ENCODE measurements at places on chromosomes 3 and 15.
A peak's percentile ranks its signal among the peaks of the same experiment; 100 is the strongest.

DNA sequence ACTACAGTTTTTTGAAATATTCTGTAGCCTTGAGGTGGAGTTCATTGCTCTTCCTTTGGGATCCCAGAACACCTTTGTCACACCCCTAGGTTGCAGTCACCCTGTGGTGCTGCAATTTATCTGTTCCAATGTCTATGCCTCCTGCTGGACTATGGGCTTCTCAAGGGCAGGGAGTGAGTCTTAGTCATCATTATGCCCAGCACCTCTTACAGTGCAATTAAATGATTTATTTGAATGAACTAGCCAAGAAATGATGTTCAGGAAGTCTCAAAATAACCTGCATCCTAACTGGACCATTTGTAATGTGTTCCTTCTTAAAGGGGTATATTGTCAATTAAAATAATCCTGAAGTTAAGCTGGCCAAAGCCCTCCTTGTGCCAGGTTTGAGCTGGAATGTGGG is 28.5 kb downstream of the SHC4 start:
- no peaks in the 10 kb centered on the region for H3K27me3 ChIP-seq
- no peak for DNase-seq
- H3K36me3 ChIP-seq, result no peaks in the 10 kb centered on the region

DNA sequence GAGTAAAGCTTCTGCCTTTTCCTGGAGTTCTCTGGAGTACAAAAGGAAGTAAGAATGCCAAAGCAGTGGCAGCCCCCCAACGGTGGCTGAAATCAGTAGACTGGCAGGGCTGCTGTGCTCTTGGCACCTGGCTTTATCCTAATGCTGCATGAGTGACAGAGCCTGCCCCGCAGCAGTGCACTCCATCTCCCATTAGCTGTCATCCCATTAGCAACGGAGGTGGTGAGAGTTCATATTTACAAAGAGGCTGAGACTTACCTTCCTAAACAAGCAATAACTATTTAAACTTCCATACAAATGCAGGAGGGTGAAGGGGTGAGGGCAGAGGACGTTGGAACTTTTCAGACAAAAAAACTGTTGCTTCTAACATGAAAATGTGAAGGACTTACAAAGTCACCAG is 51.9 kb downstream of the SERPINI1 start:
- H3K27ac ChIP-seq, result no peak overlapping the region
- H3K27me3 ChIP-seq, result no peaks in the 10 kb centered on the region
- no peaks in the 10 kb centered on the region for H3K36me3 ChIP-seq
- H3K4me3 ChIP-seq, result no peak overlapping the region
- H3K4me1 ChIP-seq, result no peaks in the 10 kb centered on the region

DNA sequence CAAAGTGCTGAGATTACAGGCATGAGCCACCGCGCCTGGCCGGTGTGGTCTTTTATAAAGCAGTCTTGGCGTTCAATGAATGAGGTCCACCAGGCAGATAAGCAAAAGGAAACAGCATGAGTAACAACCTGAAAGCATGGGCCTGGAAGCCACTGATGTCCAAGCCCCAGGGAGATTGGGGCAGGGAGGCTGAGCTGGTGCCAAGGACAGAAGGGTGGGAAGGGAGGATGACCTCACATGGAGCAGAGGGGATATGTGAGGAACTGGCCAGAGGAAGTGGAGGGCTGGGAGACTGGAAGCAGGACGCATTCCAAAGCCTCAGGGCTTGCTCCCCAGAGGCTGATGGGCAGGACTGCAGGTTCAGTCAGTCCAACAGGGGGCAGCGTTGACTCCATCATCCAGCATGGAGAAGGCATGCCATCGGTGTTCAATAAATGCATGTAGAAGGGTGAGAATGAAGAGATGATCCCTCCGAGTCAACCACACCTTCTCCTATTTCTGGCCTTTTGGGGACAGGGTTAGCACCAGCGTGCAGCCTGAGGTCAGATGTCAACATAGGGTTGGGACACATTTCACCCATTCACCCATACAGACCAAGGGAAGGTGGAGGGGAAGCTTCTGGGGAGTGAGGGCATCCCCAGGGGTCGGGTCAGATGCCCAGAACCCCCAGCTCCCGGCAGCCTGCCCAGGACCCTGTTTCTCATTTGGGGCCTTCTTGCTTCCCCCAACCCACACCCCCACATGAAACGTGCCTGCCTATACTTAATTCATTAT is 14.8 kb downstream of the MYL3 start:
- DNase-seq, result no peak
- H3K4me1 ChIP-seq, result peaks cover 21% of the 10 kb centered on the region
- H3K4me3 ChIP-seq, result no peak overlapping the region
- H3K27me3 ChIP-seq, result no peaks in the 10 kb centered on the region
- H3K27ac ChIP-seq, result no peak overlapping the region

DNA sequence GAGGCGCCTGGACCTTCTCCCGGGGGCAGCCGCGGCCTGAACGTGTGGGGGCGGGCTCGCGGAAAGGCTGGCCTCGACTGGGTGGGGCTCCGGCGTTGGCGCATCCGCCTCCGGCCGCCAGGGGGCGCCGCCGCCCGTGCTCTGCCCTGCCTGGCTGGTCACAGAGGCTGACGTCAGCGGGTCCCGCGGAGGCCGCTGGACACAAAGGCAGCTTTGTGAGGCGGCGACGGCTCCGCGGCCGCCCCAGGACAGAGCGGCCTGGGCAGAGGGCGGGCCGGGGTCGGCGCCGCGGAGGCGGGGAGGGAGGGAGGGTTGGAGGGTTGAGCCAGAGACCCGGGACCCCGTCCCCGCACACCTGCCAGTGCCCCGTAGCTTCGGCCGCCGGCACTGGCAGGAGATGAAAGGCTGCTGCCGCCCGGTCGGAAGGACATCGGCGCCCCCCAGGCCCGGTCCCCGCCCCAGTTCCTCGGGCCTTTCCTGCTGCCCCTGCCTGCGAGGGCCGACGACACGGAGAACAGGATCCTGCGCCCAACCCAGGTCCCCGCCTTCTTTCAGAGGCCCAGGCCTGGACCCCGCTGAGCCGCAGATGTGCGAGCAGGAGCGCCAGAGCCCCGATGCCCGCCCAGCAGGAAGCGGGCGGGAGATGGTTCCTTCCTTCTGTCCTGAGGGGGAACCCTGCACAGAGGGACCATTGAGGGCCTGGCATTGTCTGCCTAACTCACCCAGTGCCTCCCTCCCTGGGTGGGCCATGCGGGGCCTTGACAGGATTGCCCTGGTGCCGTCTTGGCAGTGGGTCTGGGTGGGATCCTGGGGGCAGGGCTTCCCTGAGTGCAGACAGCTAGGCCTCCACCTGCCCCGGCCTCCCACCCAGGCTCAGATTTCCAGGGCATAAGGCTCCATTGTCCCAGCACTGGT is 8.7 kb upstream of the SEMA3B start:
- peaks cover 27% of the 10 kb centered on the region for H3K36me3 ChIP-seq
- H3K4me3 ChIP-seq, result peak overlapping the region; percentile 72
- peak; percentile 94 for DNase-seq

DNA sequence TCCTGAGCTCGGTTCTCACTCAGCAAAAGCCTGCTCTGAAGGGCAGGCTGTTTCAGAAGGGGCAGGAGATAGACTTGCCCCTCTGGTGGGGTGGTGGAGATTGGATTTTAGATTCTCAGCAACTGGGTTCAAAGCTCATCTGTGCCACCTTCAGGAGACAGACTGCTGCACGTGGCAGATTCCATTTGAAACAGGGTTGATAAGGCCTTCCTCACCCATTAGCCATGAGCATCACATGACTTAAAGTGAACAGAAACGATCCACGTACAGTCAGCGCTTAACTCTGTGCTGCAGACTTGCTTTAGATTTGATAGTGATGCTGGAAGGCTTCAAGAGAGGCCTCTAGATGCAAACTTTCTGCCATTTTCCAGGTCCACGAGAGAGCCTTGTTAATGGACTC is 35.0 kb upstream of the MGLL start:
- H3K27ac ChIP-seq, result no peak overlapping the region
- no peak overlapping the region for H3K4me3 ChIP-seq
- H3K27me3 ChIP-seq, result no peaks in the 10 kb centered on the region
- no peaks in the 10 kb centered on the region for H3K4me1 ChIP-seq

GRCh38 chr3:126342211-126342610 is 15.0 kb downstream of the KLF15 start:
- H3K4me3 ChIP-seq, result no peak overlapping the region
- no peaks in the 10 kb centered on the region for H3K27me3 ChIP-seq
- no peaks in the 10 kb centered on the region for H3K4me1 ChIP-seq
- DNase-seq, result no peak
- no peaks in the 10 kb centered on the region for H3K36me3 ChIP-seq

DNA sequence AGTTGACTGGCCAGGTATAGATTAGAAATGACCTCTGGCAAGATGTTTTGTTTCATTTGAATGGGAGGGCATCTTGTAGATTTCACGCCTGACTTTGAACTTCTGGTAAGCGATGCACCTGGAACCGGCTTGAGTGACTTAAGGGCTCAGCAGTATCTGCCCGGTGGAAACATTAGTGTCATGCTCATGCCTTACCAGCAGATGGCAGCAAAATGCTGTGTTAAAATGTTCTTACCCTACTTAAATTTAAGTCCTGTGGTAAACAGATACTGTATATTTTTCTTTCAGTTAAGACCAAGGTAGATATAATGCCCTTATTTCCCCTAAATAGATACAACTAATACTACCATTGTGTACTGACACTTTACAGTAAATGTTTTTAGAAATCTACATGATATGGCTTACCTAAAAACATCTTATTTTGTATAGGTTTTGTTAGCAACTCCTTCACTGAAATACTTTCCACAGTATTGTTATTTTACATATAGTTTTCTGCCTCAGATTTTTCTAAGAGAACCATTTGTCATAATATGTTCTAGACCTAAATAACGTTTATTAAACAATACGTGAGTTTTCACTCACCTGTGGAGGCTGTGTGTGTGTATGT is 25.5 kb downstream of the ASB7 start:
- H3K27ac ChIP-seq, result no peak overlapping the region
- peak; percentile 58 for DNase-seq
- peaks cover 8% of the 10 kb centered on the region for H3K36me3 ChIP-seq
- H3K4me1 ChIP-seq, result no peaks in the 10 kb centered on the region

GRCh38 chr15:85627213-85627935 is 167.4 kb downstream of the KLHL25 start:
- no peak overlapping the region for H3K4me3 ChIP-seq
- no peak overlapping the region for H3K27ac ChIP-seq
- no peak for DNase-seq

DNA sequence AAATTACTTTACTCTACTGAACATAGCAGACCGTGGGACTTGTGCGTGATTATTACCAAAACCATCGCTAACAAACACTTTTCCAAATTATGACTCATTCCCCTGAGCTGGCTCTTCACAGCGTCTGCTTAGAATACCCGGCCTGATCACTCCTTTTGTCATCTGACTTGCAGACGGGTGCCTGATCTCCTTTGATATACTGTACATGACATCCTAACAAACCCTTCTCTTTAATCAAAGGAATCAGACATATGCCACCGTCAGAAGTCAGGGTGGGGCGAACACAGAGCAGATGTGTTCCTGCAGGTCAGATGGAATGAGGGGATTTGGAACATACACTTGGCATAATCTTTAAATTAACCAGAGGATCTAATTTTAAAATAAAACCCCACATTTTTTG is 48.5 kb upstream of the SH3GL3 start:
- no peak overlapping the region for H3K27ac ChIP-seq
- no peaks in the 10 kb centered on the region for H3K36me3 ChIP-seq
- no peak for DNase-seq
- no peak overlapping the region for H3K4me3 ChIP-seq

GRCh38 chr3:104676241-104676640 is 690.5 kb upstream of the ALCAM start:
- H3K27ac ChIP-seq, result no peak overlapping the region
- H3K4me3 ChIP-seq, result no peak overlapping the region
- no peaks in the 10 kb centered on the region for H3K27me3 ChIP-seq
- no peaks in the 10 kb centered on the region for H3K4me1 ChIP-seq

DNA sequence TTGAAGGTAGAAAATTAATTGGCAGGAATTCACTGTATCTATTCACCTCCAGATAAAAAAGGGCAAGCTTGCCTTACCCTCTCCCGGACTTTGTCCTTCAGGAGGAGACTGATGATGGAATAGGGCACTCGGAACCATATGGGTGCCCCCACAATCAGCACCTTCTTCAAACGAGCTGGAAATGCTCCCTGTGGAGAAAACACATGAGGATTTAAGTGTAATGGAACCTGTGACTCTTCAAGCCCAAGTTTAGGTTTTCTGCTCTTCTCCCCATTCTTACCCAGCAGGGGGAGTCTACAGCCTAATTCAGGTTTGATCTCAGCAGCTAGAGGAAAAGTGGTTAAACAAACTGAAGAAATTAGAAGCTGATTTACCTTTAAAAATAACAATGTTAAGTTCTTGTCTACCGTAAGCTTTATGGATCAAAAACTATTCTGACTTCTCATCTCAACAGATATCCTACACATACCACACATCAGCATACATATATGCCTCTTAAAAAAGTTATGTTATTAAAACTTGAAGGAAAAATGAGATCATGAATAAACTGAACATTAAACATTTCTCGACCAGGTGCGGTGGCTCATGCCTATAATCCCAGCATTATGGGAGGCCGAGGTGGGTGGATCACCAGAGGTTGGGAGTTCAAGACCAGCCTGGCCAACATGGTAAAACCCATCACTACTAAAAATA is 57.5 kb upstream of the SIN3A start:
- H3K27me3 ChIP-seq, result no peaks in the 10 kb centered on the region
- H3K36me3 ChIP-seq, result peaks cover 44% of the 10 kb centered on the region
- no peak overlapping the region for H3K27ac ChIP-seq
- no peak overlapping the region for H3K4me3 ChIP-seq
- DNase-seq, result no peak

GRCh38 chr3:194100856-194101390 is 35.0 kb upstream of the HES1 start:
- no peaks in the 10 kb centered on the region for H3K36me3 ChIP-seq
- no peaks in the 10 kb centered on the region for H3K27me3 ChIP-seq

- no peak for DNase-seq
- H3K4me1 ChIP-seq, result peaks cover 39% of the 10 kb centered on the region
- H3K4me3 ChIP-seq, result no peak overlapping the region
- no peaks in the 10 kb centered on the region for H3K27me3 ChIP-seq
- H3K36me3 ChIP-seq, result no peaks in the 10 kb centered on the region
Observed at GRCh38 chr3:4748701-4749378, 230.4 kb upstream of the BHLHE40 start.

GRCh38 chr3:79473993-79474392 is 293.8 kb downstream of the ROBO1 start:
- H3K27ac ChIP-seq, result no peak overlapping the region
- H3K4me1 ChIP-seq, result no peaks in the 10 kb centered on the region
- no peaks in the 10 kb centered on the region for H3K36me3 ChIP-seq
- H3K27me3 ChIP-seq, result no peaks in the 10 kb centered on the region
- DNase-seq, result no peak
- no peak overlapping the region for H3K4me3 ChIP-seq

- no peaks in the 10 kb centered on the region for H3K4me1 ChIP-seq
- DNase-seq, result no peak
- H3K27ac ChIP-seq, result no peak overlapping the region
- no peaks in the 10 kb centered on the region for H3K36me3 ChIP-seq
- no peak overlapping the region for H3K4me3 ChIP-seq
Observed at GRCh38 chr3:180619723-180620122, 17.8 kb downstream of the TTC14 start.

DNA sequence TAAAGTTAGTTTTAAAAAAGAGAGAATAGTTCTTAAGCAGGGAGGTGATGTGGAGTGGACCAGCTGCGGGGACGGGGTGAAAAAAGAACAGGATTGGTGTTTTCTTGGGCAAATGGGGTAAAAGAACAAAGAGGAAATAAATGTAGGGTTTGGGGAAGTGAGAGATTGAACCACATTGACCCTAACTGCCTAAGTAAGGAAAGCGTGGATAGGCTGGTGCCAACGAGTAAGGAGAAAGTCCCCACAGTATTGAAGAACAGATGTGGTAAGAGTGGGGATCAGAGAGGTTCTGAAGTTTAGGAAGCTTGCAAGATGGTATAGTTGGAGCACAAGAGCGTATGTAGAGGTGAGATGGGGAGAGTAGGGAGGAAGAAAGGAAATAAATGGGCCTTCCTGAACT is 17.0 kb downstream of the IREB2 start:
- peaks cover 50% of the 10 kb centered on the region for H3K4me1 ChIP-seq
- H3K27ac ChIP-seq, result peak overlapping the region; percentile 48
- no peak for DNase-seq
- H3K27me3 ChIP-seq, result no peaks in the 10 kb centered on the region
- no peaks in the 10 kb centered on the region for H3K36me3 ChIP-seq
